Fibroblast of villous mesenchyme (primary cell): ENCODE measurements at places on chromosomes 1 and 21. TPM values are rescaled to one million over a fixed set of nuclear protein-coding genes. Genes with fewer than 3 reads are reported as not detected.
A peak's percentile ranks its signal among the peaks of the same experiment; 100 is the strongest.

DNA sequence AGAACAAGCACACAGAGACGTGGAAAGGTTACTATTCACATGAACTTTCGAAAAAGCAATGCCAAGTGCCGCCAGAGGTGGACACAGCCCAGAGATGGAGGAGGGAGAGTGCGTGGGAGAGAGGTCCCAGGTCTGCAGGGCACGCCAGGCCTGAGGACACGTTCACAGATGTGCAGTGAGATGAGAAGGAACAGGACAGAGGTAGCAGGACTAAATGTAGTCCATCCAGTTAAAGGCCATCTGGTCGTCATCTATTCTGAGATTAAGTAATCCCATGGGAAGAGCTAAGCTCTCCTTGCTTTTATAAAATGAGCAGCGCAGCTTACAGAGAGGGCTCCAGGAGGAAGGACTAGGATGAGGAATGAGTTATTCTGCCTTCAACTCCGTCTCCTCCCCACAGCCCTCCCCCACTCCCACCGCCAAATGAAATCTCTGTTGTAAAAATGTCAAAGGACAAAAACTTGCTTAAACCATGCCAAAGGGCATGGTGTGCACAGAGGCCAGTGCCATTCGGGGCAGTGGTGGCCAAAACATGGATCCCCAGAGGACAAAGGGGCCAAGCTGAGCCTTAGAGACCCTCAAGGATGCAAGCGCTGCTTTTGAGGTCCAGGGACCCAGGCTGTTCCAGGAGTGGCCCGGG is 85.4 kb upstream of the SLC25A33 start:
- peak; percentile 55 for DNase-seq

DNA sequence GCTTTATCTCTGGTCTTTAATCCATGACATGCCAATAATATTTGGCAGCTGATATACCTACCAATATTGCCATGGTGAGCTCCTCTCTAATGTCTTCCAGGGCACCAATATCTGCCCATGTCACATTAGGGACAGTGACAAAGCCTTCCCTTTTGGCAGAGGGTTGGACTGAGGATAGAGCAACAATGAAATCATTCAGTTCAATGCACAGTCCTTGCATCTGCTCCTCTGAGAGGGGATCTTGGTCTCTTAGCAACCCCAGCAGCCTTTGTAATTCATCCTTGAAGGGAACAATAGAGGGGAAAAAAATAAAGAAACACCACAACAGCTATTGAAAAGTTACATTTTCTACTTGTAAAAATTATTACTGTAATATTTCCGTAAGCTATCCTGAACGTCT is 42.3 kb downstream of the NVL start:
- DNase-seq, result no peak

- DNase-seq, result peak; percentile 6
These were observed 13.1 kb downstream of the KRTAP13-1 start for GRCh38 chr21:30408782-30409494.

The GOLT1A gene
- total RNA-seq, result not detected in 2 replicates
